Activated CD4-positive, alpha-beta T cell treated with anti-CD3 and anti-CD28 coated beads, Interleukin-2, amount 50 U/mL, for 4 hours (primary cell): ENCODE measurements at places on chromosomes 2 and 18.

- no peak for DNase-seq
Measured at GRCh38 chr2:39786761-39787522, 7.9 kb upstream of the THUMPD2 start.

- no peak for DNase-seq
Measured at GRCh38 chr2:125745514-125745913, 910.4 kb upstream of the GYPC start.

DNA sequence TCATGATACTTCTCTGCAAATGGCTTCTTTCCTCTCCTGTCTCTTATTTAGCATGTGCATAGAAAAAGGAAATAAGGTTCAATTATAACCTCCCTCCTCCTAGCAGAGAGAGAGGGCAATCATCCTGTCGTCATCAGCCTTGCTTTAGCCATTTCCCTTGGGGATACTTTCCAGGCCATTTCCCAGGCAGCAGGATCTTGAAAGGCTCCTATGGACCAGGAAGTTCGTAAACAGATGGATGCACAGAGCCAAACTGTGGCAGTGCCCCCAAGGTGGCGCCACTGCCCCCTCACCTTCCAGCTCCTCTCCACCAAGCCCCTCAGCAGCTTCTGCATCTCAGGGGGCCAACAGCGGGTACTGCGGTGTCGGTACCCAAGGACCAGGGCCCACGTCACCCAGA is 157.4 kb downstream of the DTNA start:
- no peak for DNase-seq

DNA sequence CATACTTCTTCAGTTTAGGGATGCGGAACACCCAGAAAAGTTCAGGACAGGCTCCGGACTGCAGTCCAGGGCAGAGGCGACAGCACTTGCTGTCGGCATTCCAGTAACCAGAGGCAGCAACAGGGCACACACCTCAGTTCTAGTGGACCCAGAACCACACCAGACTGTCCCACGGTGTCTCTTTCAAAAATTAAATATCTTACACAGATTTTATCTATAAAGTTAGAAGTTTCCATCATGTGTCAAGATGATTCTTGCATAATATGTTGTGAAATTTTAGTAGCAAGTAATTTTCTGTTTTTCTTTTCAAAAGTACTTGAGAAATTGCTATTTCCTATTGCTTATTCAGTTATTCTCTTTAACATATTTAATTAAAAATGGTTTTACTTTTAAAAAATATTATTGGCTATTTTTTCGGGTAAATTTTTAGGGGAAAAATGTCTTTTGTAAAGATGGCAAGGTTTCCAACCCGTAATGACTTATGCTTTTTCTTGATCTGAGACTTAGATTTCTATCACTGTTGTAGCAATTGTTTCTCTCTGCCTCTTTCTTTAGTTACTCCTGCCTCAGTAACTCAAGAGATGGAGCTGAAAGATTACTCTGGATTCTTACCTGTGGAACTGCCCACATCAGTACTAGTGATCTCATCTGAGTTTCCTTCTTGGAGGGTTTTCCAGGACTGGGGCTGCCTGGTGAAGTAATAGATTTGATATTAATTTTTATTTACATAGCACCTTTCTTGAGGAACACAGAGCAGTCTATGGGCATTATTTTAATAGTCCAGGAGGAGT is 182.7 kb downstream of the LTBP1 start:
- DNase-seq = no peak

DNA sequence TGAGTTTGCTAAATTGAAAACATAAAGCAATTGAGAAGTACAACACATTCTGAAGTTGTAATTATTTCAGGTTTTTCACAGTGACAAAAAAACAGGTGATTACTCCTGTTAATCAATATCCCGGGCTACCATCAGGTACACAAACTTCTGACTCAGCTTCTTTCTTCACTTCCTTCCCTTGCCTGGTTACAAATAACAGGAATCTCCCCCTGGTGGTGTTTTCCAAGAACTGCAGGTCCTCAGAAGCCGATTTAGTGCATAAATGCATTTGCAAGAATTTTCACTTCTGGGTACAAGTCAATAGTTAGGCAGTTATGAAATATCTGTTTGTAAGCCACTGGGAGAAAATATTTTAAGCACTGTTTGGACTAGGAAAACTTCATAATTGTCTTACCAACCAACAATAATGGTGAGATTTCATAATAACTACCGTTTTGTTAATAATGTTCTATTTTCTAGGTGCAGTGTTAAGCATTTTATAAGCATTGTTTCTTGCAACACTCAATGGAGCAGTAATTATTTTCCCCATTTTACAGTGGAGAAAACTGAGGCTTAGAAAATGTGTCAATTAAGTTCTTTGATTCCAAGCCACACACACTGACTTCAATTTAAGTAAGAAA is 12.4 kb upstream of the GMCL1 start:
- peak; percentile 70 for DNase-seq

GRCh38 chr18:47847635-47848034 is 82.8 kb downstream of the SMAD2 start:
- no peak for DNase-seq

DNA sequence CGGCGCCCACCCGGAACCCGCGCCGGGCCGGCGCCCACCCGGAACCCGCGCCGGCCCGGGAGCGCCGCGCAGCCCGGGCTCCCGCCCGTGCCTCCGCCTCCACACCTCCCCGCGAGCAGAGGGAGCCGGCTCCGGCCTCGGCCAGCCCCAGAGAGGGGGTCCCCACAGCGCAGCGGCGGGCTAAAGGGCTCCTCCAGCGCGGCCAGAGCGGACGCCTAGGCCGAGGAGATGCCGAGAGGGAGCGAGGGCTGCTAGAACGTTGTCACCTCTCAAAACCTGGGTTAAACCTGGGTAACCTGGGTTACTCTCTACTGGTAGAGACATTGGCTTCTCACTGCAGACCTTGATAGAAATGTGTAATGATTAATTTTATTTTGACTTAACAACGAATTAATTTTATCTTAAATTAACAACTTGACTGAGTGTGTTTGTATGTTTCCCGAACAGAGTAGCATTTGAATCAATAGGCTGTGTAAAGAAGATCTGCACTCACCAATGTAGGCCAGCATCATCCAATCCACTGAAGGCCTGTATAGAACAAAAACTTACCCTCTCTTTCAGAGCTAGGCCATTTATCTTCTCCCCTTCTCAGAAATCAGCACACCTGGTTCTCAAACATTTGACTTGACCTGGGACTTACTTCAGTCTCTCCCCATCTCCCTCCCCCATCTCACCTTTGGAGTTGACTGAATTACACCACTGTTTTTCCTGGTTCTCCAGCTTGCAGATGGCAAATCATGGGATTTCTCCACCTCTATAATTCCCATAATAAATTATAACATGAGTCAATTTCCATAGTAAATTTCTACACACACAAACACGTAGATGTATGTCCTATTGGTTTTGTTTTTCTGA is 242.7 kb downstream of the ASXL3 start:
- no peak for DNase-seq

DNA sequence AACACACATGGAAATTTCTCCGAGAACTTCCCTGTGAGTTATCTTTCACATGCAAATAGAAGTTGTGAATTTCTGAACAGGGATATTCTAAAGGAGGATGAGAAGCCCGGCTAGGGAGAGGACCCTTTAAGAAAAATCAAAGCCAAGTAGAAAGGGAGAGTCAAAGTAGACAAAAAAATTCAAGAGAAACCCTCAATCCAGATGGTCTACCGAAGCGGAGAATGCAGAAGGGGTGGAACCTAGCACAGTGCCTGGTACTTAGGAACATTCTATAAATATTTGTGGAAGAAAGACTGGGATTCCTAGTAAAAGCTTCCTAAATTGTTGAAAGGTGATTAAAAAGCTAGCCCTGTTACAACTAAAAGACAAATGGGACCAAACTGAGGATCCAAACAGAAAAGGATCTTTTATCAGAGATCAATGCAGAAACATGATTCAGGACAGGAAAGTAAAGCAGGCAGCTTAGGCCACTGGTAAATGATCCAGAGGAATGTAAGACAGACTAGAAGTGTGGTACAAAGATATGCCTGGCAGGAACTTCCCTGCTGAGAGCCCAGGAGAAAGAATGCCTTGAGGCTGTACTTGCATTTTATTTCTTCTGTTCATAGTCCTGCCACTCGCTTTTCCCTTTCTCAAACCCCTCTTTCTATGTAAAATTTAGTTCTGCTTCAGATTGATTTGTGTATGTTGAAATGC is 19.5 kb upstream of the GLS start:
- DNase-seq = no peak

DNA sequence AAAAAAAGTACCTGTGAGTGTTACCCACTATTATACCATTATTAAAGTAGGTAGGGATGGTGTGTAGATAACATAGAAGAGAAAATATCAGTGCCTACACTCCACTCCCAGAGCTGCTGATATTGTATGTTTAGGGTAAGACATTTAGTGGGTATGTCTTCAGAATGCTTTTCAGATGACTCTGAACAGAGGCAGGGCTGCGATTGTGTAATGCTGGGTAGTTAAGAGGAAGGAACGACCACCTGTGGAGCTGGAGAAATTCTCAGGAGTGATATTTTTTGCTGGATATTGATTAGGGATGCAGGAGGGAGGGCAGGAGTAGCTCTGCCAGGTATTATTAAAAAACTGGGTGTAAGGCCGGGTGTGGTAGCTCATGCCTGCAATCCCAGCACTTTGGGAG is 2.8 kb downstream of the CNOT11 start:
- no peak for DNase-seq

DNA sequence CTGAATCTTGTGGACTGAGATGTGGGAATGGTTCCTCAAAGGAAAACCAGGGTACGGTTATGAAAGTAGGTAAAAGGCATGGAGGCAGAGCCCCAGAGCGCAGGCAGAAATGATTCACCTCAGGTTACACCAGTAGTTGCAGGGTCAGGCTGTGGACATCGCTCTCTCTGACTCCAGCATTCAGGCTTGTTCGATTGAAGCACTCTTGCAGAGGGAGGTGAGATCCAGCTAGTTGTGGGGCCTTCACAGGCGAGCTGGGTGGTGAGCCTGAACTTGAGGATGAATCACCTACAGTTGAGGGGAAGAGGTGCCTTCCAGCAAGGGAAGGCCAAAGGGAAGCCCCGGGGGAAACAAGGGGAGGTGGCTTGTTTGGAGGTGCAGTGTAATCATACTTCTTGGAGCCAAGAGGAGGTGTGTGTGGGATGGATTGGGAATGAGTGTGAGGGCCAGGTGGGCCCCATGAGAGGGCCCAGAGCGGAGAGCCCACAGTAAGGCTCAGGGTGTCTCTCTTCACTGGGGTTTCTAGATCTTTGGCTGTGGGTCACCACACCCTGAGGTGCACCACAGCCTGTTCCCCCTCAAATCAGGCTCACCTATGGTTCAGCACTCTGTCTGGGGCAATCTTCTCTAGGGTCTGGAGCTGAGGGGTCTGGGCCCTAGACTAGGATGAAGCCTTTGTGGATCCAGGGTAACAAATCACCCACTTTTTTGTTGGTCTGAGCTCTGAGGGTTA is 48.5 kb upstream of the MCFD2 start:
- DNase-seq = no peak

- DNase-seq = no peak
Measured at GRCh38 chr2:233439191-233439590, 84.9 kb downstream of the DGKD start.

- no peak for DNase-seq
Measured at GRCh38 chr18:79030680-79031079, 38.5 kb upstream of the ATP9B start.

- DNase-seq = no peak
Measured at GRCh38 chr2:50529600-50530218, 502.2 kb downstream of the NRXN1 start.

GRCh38 chr2:144660518-144661316 is 140.8 kb upstream of the ZEB2 start:
- DNase-seq = no peak

DNA sequence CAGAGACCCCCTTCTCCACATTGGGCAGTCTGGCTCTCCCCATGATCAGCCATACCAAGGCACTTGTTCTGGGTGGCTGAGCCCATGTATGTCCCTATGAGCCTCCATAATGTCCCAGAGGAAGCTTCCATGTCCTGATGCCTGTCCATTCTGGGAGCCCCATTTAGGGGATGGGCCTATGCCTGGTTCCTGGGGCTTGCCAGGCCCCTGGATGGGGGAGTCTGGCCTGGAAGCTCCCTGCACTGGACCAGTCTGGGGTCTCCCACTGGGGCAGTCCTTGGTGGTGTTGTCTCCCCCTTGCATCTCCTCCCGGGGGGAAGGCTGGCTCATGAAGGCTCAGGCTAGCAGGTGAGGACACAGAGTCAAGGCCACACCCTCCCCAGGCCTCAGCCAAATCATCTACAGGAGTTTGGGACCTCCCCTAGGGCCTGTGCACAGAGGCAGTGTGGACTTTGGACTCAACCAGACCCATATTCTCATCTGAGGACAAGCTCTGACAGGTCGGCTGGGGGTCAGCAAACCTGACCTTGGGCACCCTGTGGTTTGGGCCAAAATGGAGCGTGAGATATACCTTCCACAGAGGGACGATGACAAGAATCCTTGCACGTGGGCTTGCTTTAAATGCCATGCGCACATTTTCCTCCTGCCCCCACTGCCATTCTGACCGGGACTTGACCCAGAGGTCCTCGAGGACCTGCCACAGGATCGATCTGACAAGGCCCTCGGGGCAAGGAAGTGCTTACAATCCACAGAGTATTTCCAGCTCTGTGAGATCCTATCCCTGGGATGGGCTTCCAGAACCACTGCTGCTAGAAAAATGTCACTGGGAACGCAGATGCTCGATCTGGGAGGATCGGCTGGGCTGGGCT is 38.8 kb downstream of the INHBB start:
- DNase-seq = no peak

GRCh38 chr2:229335877-229336346 is 64.8 kb upstream of the PID1 start:
- no peak for DNase-seq

GRCh38 chr2:873651-874580 is 76.7 kb upstream of the SNTG2 start:
- DNase-seq = no peak

DNA sequence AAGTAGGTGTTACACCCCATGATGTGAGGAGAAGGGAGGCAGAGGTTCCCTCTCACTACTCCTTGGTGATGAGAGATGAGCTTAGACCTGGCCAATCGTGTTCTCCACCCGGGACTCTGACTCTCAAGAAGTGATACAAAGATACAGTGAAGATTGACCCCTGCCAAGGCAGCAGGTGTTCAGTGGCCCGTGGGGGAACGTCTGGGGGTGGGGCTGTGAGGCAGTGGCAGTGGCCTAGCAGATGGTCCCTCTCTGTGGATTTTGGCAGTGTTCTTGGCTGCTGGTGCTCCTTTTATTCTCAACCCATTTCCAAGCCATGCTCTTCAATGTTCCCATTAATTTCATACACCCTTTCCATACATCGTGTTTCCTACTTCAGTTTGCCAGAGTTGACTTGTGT is 120.4 kb upstream of the NEDD4L start:
- DNase-seq = no peak
